Activated T-helper 2 cell treated with anti-CD3 and anti-CD28 coated beads, Interferon-gamma antibody, Interleukin-2, Interleukin-4, amounts not matched to agents 10 μg/mL and 5 μg/mL and 100 μg/mL, durations not matched to agents 14 hours and 24 hours and 36 hours (primary cell): ENCODE measurements at places on chromosomes 13 and 19.

DNA sequence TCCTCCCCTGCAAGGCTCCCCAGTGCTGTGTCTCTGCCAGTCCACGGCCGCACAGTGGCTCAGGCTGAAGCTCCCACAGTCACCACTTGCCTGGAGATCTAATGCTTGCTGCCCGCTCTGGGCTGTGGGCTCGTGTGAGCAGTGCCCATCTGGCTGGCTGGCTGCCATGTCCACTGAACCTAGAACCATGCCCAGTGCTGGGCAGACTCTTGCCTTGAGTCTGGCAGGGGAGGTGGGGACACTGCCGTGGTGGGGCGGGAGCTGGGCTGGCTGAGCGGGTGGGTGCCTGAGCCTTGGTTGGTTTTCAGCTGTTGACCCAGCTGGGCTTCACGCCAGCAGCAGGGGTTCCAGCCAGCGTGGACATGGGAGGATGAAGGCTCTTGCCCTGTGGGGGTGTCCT is 52.3 kb downstream of the CRTC1 start:
- no peaks in the 10 kb centered on the region for H3K27me3 ChIP-seq
- H3K27ac ChIP-seq = no peak overlapping the region
- H3K4me1 ChIP-seq = no peaks in the 10 kb centered on the region
- DNase-seq = no peak
- no peaks in the 10 kb centered on the region for H3K36me3 ChIP-seq
- no peak overlapping the region for H3K4me3 ChIP-seq

- no peak overlapping the region for H3K27ac ChIP-seq
- no peaks in the 10 kb centered on the region for H3K36me3 ChIP-seq
- H3K4me1 ChIP-seq = no peaks in the 10 kb centered on the region
- DNase-seq = no peak
- H3K4me3 ChIP-seq = no peak overlapping the region
These were observed 23.2 kb upstream of the CYP2A13 start for GRCh38 chr19:41064974-41065569.

DNA sequence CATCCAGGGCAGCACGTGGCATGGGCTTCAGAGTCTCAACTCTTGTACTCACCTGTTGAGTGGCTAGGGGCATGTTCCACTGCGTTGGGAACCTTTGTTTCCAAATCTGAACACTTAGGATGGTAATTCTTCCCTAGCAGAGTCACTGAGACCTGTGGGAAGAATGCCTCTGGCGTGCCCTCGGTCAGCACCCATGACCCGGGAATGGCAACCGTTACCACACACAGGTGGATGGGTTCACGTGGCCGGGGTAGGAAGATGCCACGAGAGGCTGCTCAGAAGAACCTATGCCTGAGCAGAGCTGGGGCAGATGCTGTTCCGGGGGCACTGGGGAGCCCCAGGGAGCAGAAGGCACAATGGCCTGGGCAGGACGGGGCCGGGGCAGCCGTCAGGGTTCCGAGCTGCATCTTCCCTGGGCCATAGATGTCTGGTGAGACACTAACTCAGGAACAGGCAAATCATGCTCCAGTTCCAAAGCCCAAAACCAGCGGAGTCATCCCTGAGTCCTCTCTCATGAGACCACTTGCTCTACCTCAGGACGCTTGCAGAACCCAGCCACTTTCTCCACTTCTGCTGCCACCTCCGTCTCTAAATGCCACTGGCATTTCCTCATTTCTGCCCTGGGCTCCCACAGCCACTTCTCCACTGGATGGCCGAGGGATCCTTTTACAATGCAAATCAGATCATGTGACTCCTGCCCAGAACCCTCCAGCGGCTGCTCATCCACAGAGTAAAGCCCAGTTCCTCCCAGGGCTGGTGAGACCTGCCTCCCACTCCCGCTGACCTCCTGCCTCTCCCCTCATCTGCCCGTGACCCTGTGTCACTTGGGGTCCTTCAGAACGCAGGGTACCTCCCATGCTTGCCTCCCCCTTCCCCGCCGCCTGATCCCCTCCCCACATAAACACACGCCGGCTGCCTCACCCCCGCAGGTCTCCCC is 36.7 kb downstream of the FAM124A start:
- no peak overlapping the region for H3K27ac ChIP-seq
- no peaks in the 10 kb centered on the region for H3K36me3 ChIP-seq
- DNase-seq = no peak
- no peaks in the 10 kb centered on the region for H3K4me1 ChIP-seq
- no peaks in the 10 kb centered on the region for H3K27me3 ChIP-seq

- H3K4me3 ChIP-seq = no peak overlapping the region
- H3K27ac ChIP-seq = no peak overlapping the region
- H3K36me3 ChIP-seq = no peaks in the 10 kb centered on the region
- no peak for DNase-seq
- H3K27me3 ChIP-seq = peaks cover 26% of the 10 kb centered on the region
- no peaks in the 10 kb centered on the region for H3K4me1 ChIP-seq
These were observed 8.3 kb upstream of the PNMA8B start for GRCh38 chr19:46503848-46504453.

DNA sequence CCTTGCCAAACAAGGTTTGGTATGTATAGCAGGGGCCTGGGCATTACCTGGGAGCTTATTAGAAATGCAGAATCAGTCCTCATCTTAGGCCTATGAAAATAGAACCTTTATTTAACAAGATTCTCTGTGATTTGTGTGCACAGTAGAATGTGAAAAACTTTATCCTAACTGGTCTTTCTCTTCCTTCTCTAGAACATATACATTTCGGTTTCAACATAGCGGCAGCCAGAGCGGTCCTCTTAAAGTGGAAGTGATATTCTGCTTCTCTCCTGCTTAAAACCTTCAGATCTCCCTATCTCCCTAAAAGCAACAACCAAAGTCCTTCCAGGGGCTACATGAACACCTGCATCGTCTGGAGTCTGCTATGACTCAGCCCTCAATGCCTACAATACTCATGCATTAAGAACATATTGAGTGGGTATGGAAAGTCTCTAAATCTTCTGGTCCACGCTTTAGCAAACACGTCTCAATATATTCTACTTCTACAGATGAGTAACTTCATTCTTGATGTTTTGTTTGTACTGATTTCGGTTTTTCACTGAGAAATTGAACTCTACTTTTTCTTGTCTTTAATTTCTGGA is 84.5 kb downstream of the SPRY2 start:
- DNase-seq = no peak
- H3K27me3 ChIP-seq = no peaks in the 10 kb centered on the region
- H3K36me3 ChIP-seq = no peaks in the 10 kb centered on the region

GRCh38 chr19:17865364-17866311 is 5.9 kb downstream of the RPL18A start:
- no peak overlapping the region for H3K4me3 ChIP-seq
- peak overlapping the region; percentile 42 for H3K27ac ChIP-seq
- H3K36me3 ChIP-seq = peaks cover 50% of the 10 kb centered on the region

DNA sequence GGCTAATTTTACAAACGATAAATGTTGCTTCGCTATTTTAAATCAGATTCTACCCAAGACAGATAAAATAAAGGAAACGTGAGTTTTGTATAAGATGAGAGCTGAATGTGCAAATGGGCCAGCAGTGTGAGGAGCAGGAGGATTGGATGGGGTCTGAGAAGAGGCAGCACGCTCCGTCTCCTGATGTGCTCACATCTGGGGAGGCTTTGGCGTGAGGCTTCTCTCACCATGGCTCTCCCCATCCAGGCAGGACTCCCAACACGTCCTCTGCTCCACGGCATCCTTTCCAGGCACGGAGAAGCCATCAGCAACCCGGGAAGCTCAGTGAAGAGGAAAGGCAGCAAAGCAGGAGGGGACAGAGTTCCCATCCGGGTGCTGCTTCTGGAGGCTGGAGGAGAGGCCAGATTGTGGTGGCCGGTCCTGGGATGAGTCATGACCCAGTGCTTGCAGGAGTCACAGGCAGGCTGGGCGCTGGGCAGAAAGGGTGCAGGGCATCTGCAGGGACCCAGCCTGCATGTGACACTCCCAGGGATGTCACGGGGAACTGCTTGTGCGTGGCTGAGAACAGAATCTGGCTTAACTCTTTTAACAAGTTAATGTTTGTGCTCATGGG is 47.5 kb downstream of the ZNF536 start:
- no peak overlapping the region for H3K27ac ChIP-seq
- no peaks in the 10 kb centered on the region for H3K27me3 ChIP-seq
- H3K36me3 ChIP-seq = no peaks in the 10 kb centered on the region
- H3K4me1 ChIP-seq = no peaks in the 10 kb centered on the region
- DNase-seq = no peak
- no peak overlapping the region for H3K4me3 ChIP-seq

GRCh38 chr13:57633141-57633949 is 1.8 kb downstream of the PCDH17 start:
- peaks cover 24% of the 10 kb centered on the region for H3K4me1 ChIP-seq
- peaks cover 8% of the 10 kb centered on the region for H3K36me3 ChIP-seq
- no peak for DNase-seq
- H3K27ac ChIP-seq = no peak overlapping the region
- no peak overlapping the region for H3K4me3 ChIP-seq
- H3K27me3 ChIP-seq = peaks cover 61% of the 10 kb centered on the region
